Activated CD4-positive, alpha-beta T cell treated with anti-CD3 and anti-CD28 coated beads, Interleukin-2, amount 10 ng/mL, durations not matched to agents 7 days and 5 days (primary cell): ENCODE measurements at places on chromosomes 7 and 10. TPM values are rescaled to one million over a fixed set of nuclear protein-coding genes. Genes with fewer than 3 reads are reported as not detected.

Gene TIMM23B
- 27.9 TPM for total RNA-seq

Gene ZNF853
- total RNA-seq = 0.30 TPM

Gene BPGM
- total RNA-seq = 15.5 TPM

Gene BTBD16
- total RNA-seq = not detected

Gene GJC3
- total RNA-seq = 0.48 TPM

Gene GHRHR
- total RNA-seq = not detected

GRCh38 chr10:2957785-2958184 is 109.6 kb upstream of the PFKP start:
- no peak for DNase-seq
- H3K36me3 ChIP-seq = no peaks in the 10 kb centered on the region
- H3K27ac ChIP-seq = no peak overlapping the region
- H3K4me1 ChIP-seq = no peaks in the 10 kb centered on the region
- peaks cover 12% of the 10 kb centered on the region for H3K27me3 ChIP-seq

- H3K4me1 ChIP-seq = no peaks in the 10 kb centered on the region
- H3K27me3 ChIP-seq = peaks cover 8% of the 10 kb centered on the region
- H3K27ac ChIP-seq = no peak overlapping the region
- H3K4me3 ChIP-seq = no peak overlapping the region
Observed at GRCh38 chr10:44016589-44017482, 368.1 kb downstream of the CXCL12 start.

DNA sequence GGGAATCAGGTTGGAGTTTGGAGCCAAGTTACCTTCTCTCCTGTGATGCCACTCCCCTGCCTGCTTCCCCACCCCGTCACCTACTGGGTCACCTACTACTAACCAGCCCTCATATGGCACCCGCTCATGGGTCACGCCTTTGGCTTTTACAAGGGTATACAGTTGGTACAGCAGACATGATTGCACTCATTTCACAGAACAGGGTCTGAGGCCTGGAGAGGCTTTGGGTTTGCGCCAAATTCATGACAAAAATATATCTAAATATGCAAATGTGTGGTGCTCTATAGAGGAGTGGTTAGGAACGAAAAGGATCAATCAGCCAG is 10.7 kb downstream of the CRYGN start:
- H3K36me3 ChIP-seq = no peaks in the 10 kb centered on the region
- H3K27me3 ChIP-seq = peaks cover 3% of the 10 kb centered on the region
- no peak overlapping the region for H3K4me3 ChIP-seq
- no peak for DNase-seq
- H3K27ac ChIP-seq = peak overlapping the region; percentile 92

GRCh38 chr7:100489824-100490223 is 6.1 kb downstream of the NYAP1 start:
- H3K27ac ChIP-seq = no peak overlapping the region
- H3K4me1 ChIP-seq = peaks cover 24% of the 10 kb centered on the region
- H3K36me3 ChIP-seq = no peaks in the 10 kb centered on the region
- H3K4me3 ChIP-seq = no peak overlapping the region

- no peaks in the 10 kb centered on the region for H3K36me3 ChIP-seq
- H3K4me3 ChIP-seq = no peak overlapping the region
Observed at GRCh38 chr10:43225004-43225786, 41.7 kb downstream of the RASGEF1A start.

DNA sequence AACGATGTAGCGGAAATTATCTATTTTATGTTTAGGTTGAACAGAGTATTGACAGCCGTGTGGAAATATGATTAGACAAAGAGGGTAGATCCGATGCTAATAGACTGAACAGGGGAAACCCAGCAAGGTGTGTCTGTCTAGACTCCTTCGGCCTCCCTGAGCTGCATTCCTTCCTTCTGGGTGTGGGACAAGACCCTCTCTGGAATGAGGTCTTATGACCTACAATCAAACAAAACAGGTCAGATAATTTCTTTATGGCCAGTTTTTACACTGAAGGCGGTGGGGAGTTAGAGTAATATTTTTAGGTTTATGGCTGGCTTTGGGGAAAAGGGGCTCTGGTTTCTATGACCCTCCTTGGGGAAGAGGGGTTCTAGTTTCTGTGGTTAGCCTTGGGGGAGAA is 41.2 kb downstream of the WIPF3 start:
- H3K36me3 ChIP-seq = no peaks in the 10 kb centered on the region
- no peaks in the 10 kb centered on the region for H3K4me1 ChIP-seq
- H3K27ac ChIP-seq = no peak overlapping the region
- no peak for DNase-seq
- no peak overlapping the region for H3K4me3 ChIP-seq

- H3K36me3 ChIP-seq = no peaks in the 10 kb centered on the region
- peaks cover 7% of the 10 kb centered on the region for H3K27me3 ChIP-seq
- H3K27ac ChIP-seq = no peak overlapping the region
- H3K4me3 ChIP-seq = no peak overlapping the region
- DNase-seq = no peak
Observed at GRCh38 chr7:95357623-95358022, 33.3 kb upstream of the PON1 start.

GRCh38 chr10:124992462-124993344 is 50.8 kb downstream of the ZRANB1 start:
- no peaks in the 10 kb centered on the region for H3K27me3 ChIP-seq
- peaks cover 5% of the 10 kb centered on the region for H3K36me3 ChIP-seq
- no peak overlapping the region for H3K4me3 ChIP-seq
- no peaks in the 10 kb centered on the region for H3K4me1 ChIP-seq
- DNase-seq = peak; percentile 36
- H3K27ac ChIP-seq = no peak overlapping the region

GRCh38 chr10:69479240-69480067 is 28.2 kb downstream of the TSPAN15 start:
- no peak overlapping the region for H3K4me3 ChIP-seq
- DNase-seq = no peak
- H3K36me3 ChIP-seq = no peaks in the 10 kb centered on the region
- H3K4me1 ChIP-seq = no peaks in the 10 kb centered on the region
- no peak overlapping the region for H3K27ac ChIP-seq

- H3K36me3 ChIP-seq = no peaks in the 10 kb centered on the region
- no peak overlapping the region for H3K4me3 ChIP-seq
- no peaks in the 10 kb centered on the region for H3K27me3 ChIP-seq
- H3K4me1 ChIP-seq = no peaks in the 10 kb centered on the region
Observed at GRCh38 chr10:106711313-106711906, 453.1 kb downstream of the SORCS1 start.

DNA sequence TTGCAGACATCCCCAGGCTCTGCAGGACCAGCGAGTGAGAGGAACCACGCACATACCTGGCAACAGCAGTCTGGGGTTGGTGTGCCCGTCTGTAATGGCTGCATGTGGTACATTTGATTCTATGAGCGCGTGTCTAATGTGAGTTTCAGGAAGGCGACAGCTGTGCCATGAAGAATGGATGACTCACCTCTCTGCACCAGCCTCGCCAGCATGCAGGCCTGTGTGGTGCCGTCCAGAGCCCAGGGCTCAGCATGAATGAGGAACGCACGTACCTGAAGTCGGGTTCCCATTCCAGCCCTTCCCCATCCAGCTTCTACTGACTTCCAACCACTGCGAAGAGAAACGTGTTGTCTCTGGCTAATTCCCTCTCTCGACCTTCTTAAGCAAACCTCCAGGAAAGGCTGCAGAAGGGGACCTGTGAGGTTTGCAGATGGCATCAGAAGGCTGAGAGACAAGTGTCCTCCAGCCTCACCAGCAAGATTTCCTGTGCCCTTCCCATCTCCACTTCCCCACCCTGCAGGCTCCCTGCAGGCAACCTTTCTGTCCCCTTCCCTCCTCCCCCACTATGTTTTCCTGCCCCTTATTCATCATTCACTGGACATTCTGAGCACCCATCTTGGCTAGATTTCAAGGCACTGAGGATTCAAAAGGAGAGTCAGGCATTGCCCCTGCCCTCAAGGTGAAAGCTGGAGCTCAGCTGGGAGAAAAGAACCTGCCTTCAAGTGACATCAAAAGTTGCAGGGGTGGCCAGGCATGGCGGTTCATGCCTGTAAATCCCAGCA is 54.3 kb downstream of the ASB13 start:
- no peak overlapping the region for H3K27ac ChIP-seq
- no peak overlapping the region for H3K4me3 ChIP-seq
- H3K4me1 ChIP-seq = no peaks in the 10 kb centered on the region
- peaks cover 6% of the 10 kb centered on the region for H3K27me3 ChIP-seq
- no peak for DNase-seq

DNA sequence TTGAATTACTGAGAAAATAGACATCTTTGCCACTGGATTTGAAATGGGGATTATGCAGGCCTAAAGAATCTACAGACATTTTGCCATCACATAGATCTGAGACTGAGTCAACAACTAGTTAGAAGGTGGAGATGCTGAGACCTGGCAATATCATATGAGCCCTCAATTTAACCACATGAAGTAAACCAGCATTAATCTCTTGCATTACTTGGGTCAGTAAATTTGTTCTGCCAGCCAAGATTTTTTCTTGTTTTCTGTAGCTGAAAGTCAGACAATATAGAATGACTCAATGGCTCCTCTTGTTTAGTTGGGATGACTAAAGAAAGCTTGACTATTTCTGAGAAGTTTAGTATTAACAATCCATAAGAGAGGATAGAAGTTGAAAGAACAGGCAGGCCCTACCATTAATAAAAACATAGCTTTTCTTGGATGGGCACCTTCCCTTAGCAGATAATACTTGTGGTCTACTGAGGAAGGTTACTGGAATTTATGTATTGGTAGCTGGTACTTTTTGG is 396.7 kb upstream of the SORCS1 start:
- H3K27ac ChIP-seq = no peak overlapping the region
- no peaks in the 10 kb centered on the region for H3K27me3 ChIP-seq

- no peak for DNase-seq
- H3K4me3 ChIP-seq = no peak overlapping the region
- H3K4me1 ChIP-seq = no peaks in the 10 kb centered on the region
- H3K27me3 ChIP-seq = no peaks in the 10 kb centered on the region
- no peaks in the 10 kb centered on the region for H3K36me3 ChIP-seq
Observed at GRCh38 chr7:47454069-47454973, 127.6 kb downstream of the TNS3 start.

DNA sequence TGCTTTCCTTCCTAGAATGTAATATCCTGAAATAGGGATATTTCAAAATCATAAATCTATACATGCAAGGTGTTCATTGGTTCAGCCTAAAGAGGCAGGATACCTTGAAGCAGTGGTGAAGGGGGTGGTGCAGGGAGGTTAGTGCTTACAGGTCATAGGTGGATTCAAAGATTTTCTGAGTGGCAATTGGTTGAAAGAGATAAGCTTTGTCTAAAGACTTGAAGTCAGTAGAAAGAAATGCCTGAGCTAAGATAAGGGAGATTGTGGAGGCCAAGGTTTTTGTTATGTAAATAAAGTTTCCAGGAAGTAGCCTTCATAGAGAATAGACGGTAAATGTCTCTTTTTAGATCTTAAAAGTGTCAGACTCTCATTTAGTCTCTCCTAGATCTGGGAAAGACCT is 741.2 kb upstream of the ZWINT start:
- H3K36me3 ChIP-seq = no peaks in the 10 kb centered on the region
- no peaks in the 10 kb centered on the region for H3K27me3 ChIP-seq
- DNase-seq = no peak

- no peak overlapping the region for H3K4me3 ChIP-seq
- peaks cover 69% of the 10 kb centered on the region for H3K36me3 ChIP-seq
- no peak for DNase-seq
Observed at GRCh38 chr7:39637400-39637799, 14.0 kb downstream of the RALA start.

GRCh38 chr10:69968830-69969229 is 83.8 kb upstream of the MACROH2A2 start:
- no peaks in the 10 kb centered on the region for H3K4me1 ChIP-seq
- H3K27ac ChIP-seq = no peak overlapping the region
- peaks cover 27% of the 10 kb centered on the region for H3K27me3 ChIP-seq
- H3K36me3 ChIP-seq = no peaks in the 10 kb centered on the region

DNA sequence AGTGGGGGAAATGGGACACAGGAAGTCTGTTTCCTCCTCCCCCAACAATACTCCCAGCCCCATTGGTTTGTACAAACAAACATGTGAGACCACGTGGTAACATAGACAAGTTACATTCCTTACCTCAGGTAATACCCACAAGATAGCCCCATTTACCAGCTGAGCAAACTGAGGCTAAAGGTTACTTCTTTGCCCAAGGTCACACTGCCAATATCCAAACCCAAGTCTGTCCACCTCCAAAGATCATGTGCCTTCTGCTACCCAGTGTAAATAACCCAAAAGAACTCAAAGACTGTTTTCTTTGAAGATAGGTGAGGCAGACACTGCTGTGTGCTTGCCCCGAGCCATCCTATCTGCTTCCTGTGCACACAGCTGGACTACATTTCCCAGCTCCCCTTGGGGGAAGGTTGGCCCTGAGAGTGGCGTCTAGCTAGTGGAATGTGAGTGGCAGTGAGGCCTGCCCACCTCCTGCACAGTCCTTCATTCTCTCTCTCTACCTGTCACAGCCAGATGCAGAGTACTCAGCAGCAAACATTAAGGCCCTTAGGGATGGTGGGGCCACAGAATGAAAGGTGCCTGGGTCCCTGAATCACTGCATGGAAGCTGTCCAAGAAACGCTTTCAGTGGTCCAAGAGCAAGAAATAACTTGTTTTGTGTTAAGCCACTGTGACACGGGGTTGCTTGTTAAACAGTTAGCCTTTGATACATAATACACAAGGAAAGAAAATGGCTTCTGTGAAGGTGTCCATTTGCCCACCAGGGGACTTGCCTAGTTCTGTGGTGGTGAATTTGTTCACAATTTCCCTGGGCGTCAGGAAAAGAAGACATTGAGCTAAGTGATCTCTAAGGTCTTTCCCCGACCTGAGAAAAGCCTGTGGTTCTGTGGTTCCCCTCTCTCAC is 257.7 kb upstream of the NFE2L3 start:
- peaks cover 9% of the 10 kb centered on the region for H3K36me3 ChIP-seq
- peaks cover 31% of the 10 kb centered on the region for H3K4me1 ChIP-seq
- H3K27me3 ChIP-seq = peaks cover 21% of the 10 kb centered on the region
- H3K27ac ChIP-seq = peak overlapping the region; percentile 51
- no peak overlapping the region for H3K4me3 ChIP-seq

GRCh38 chr7:34136698-34137097 is 231.4 kb downstream of the BMPER start:
- no peak overlapping the region for H3K27ac ChIP-seq
- no peak for DNase-seq
- H3K36me3 ChIP-seq = no peaks in the 10 kb centered on the region
- no peaks in the 10 kb centered on the region for H3K27me3 ChIP-seq
- H3K4me3 ChIP-seq = no peak overlapping the region
- no peaks in the 10 kb centered on the region for H3K4me1 ChIP-seq

- H3K36me3 ChIP-seq = no peaks in the 10 kb centered on the region
- H3K27me3 ChIP-seq = peaks cover 2% of the 10 kb centered on the region
- H3K4me3 ChIP-seq = no peak overlapping the region
- no peak for DNase-seq
Observed at GRCh38 chr10:104777086-104777799, 136.2 kb downstream of the SORCS3 start.

DNA sequence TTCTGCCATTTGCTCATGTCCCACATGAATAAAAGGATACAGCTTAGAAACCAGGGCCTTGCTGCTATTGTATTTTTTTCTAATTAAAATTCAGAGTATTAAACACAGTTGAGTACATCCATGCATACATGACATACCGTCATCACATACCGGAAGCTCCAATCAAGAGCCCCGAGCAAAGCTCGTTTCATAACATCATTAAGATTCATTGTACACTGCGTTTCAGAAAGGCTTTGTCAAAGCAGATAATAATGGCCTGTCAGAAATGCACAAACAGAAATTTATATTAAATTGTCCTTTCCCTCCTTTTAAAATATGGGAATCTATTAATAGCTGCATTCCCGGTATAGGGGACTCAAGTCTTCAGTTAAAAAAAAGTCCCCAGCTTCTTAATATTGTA is 103.4 kb downstream of the PRTFDC1 start:
- peaks cover 10% of the 10 kb centered on the region for H3K4me1 ChIP-seq
- no peaks in the 10 kb centered on the region for H3K36me3 ChIP-seq
- H3K27ac ChIP-seq = no peak overlapping the region

GRCh38 chr7:96708872-96709271 is 774 bp downstream of the SEM1 start:
- peak overlapping the region; percentile 97 for H3K4me3 ChIP-seq
- peak overlapping the region; percentile 93 for H3K27ac ChIP-seq
- peaks cover 28% of the 10 kb centered on the region for H3K4me1 ChIP-seq

- H3K4me1 ChIP-seq = peaks cover 41% of the 10 kb centered on the region
- H3K4me3 ChIP-seq = peak overlapping the region; percentile 47
- peaks cover 9% of the 10 kb centered on the region for H3K36me3 ChIP-seq
Observed at GRCh38 chr7:27184337-27185012, 557 bp downstream of the HOXA11 start.
